ENCODE measurements at places on chromosomes 5 and 9. TPM values are rescaled to one million over a fixed set of nuclear protein-coding genes. Genes with fewer than 3 reads are reported as not detected.

DNA sequence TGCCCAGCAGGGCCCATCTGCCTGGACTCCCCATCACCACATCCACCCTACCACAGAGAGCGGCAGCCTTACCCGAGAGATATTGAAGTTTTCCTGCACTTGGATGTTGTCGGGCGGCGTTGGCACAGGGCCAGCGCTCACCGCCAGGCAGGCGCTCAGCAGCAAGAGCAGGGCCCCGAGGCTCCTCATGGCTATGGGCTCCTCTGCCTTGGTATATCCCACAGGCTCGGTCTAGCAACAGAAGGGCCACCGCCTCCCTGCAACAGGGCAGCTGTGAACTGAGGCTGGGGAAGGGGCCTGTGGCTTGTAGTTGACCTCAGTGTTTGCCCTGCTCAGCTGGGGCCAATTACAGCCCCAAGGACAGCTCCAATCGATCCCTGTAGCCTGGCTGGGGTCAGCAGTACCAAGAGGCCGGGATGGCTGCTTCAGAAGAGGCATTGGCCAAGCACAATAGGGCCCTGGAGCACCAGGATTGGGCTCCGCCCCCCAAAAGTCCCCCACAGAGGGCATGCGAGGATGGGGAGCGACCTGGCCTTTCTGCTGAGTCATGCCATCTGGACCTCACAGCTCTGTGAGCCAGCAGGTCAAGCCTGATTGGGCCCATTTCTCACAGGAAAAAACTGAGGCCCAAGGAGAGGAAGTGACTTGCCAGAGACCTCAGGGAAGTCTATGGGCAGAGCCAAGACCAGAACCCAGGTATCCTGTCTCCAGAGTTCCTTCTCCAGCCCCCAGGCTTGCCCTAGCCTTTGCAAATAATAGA is at the start of gene AMBP:
Gene AMBP, minus strand, starts transcription at position 280 of the 760 bp plus-strand sequence. Its CDS starts 91 bp downstream, at position 189.
- H3K4me1 ChIP-seq, result peaks cover 4% of the 10 kb centered on the region
- peaks cover 30% of the 10 kb centered on the region for H3K27me3 ChIP-seq

The IGFBPL1 gene
- not detected for polyA plus RNA-seq

DNA sequence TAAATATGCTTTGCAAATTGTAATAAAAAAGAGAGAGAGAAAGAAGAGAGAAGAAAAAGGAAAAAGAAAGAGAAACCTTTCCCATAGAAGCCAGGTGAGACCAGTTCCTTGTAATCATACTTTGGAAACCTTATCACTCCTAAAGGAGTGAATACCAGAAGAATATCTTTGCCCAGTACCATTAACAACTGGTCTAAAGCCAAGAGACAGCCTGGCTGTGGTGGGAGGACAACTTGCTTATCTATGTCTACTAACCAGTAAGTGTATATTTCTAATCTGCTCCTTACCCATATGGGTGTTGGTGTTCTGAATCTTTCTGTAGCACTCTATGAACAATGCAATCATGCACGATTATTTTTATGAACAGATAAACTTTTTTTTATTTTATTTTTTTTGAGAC is 10.5 kb upstream of the TXN start:
- H3K27me3 ChIP-seq, result no peaks in the 10 kb centered on the region
- H3K4me1 ChIP-seq, result no peaks in the 10 kb centered on the region
- H3K27ac ChIP-seq, result no peak overlapping the region
- DNase-seq, result no peak

DNA sequence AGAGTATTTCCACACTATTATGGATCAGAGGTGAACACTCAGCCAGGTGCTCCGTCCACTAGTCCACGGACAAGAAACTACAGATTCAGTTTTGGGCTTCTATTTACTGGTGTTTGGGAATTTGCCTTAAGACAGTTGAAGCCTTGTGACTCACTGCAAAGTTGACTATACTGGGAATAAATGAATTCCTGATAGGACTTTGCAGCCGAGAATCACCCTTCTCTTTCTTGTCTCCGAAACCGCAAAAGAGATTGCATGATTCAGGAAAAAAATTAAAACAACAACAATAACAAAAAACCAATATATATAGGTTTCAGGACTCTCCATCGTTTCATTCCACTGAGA is 716 bp downstream of the TMEM171 start:
- no peak overlapping the region for H3K27ac ChIP-seq
- no peaks in the 10 kb centered on the region for H3K36me3 ChIP-seq
- no peak overlapping the region for H3K4me3 ChIP-seq
- no peak for DNase-seq
- H3K4me1 ChIP-seq, result peaks cover 10% of the 10 kb centered on the region
- peaks cover 73% of the 10 kb centered on the region for H3K27me3 ChIP-seq

DNA sequence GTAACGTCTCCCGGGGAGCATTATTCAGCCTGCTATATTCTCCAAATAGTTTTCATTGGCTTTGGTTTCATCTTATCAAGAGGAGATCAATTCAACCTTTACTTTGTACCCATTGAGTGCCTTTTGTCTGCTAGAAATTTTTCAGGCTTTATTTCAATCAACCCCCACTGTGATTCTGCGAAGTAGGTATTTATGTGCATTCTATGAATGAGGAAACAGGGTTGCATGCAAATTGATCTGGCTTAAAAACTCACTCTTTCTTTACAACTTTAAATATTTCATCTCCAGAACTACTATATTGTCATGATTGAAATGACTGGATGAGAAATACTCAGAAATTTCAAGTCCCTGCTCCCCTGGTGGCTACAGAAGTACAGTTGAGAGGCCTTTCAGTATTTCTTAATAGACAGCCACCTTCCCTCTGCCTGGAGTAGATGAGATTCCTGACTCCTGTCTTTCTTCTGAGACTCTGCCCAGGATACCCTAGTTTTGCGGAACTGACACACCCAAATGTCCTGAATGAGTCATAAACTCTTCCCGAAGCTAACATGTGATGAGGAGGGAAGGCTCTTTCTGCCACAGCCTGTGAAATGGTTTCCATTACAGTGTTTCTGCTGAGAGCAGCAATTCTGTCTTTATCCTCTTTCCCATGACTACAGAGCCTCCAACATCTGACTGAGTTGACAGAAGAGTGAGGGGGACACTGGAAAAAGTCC is 52.6 kb upstream of the TNC start:
- no peaks in the 10 kb centered on the region for H3K36me3 ChIP-seq
- H3K4me3 ChIP-seq, result no peak overlapping the region
- no peaks in the 10 kb centered on the region for H3K4me1 ChIP-seq

The INSYN2B gene
- polyA plus RNA-seq, result not detected

- H3K4me1 ChIP-seq, result no peaks in the 10 kb centered on the region
- H3K27me3 ChIP-seq, result no peaks in the 10 kb centered on the region
- no peak for DNase-seq
- H3K4me3 ChIP-seq, result no peak overlapping the region
These were observed 47.9 kb upstream of the CTSL start for GRCh38 chr9:87677776-87678587.

DNA sequence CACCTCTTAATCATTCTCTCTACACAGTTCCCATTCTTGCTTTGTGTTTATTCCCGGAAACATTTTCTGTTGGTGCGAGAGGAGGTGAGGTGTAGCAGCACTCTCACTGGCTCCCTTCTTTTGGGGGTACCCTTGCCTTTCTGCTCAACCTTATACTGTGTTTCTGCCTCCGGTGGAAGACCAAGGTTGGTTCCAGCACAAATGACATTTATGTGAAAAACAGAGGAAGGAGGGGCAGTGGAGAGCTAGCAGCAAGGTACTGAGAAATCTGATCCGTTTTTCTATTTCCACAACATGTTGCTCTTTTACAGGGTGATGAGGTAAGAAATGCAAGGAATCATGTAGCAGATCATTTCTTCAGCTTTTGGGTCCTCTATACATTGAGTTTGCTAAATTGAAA is 648.0 kb upstream of the DMAC1 start:
- DNase-seq, result no peak
- no peaks in the 10 kb centered on the region for H3K36me3 ChIP-seq
- H3K27me3 ChIP-seq, result no peaks in the 10 kb centered on the region
- H3K4me1 ChIP-seq, result no peaks in the 10 kb centered on the region
- H3K27ac ChIP-seq, result no peak overlapping the region
- H3K4me3 ChIP-seq, result no peak overlapping the region
